ENCODE measurements at places on chromosomes 13 and 19.

DNA sequence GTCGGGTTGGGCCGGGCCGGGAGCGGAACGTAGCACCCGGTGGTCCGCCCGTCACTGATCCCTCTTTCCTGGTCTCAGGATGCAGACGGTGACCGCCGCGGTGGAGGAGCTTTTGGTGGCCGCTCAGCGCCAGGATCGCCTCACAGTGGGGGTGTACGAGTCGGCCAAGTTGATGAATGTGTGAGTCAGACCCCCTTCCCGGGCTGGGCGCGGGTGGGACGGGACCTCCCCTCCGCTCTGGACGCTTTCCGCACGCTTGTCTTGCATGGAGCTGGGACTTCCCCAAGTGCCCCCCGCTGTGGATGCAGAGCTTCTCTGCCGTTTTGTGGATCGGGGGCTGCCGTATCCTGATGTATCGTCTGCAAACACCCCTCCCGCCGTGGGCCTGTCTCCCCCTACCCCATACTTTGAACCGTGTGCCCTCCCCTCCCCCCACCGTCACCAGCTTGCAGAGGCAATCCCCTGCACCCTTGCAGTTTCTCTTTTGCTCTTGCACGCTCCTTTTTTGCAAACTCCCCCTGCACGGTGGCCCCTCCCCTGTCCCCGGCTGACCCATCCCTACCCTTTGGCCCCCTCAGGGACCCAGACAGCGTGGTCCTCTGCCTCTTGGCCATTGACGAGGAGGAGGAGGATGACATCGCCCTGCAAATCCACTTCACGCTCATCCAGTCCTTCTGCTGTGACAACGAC is 669 bp downstream of the GADD45B start:
- DNase-seq = no peak

DNA sequence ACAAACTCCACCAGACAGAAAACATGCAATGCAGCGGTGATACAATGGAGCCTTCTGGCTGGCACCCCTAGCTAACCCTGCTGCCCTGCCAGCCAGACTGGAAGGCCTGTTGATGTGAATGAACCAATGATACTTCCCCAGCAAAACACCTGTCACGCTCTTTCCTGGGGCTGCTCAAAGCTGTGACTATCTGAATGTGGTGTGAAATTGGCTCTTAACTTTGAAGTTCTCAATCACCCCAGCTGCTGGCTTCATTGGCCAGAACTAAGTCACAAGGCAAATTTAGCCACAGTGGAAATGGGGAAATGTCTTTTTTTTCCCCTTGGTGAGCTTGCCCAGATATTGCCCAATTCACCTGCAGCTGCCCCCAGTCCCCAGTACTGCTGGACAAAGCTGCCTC is 147.3 kb downstream of the SLC7A1 start:
- DNase-seq = no peak

DNA sequence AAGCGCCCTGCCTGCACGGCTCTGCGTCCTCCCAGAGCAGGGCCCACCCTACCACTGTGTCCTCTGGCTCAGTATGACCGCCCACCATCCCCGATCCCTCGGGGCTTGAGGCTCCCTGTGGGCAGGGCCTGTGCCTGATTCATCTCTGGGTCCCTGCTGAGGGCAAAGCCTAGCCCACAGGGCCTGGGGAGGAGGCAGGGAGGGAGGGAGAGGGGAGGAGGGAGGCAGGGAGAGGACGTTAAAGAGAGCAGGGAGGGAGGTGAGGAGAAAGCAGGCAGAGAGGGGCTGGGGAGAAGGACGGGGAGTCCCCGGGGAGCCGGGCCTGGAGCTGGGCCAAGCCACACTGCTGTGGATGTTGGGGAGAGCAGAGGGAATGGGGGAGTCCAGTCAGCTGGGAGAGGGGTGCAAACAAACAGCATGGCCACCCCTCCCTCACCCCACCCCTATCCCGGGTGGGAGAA is 4.0 kb upstream of the ERFL start:
- no peak for DNase-seq

- no peak for DNase-seq
These were observed 308.1 kb downstream of the LIG4 start for GRCh38 chr13:107907065-107907805.

- DNase-seq = no peak
These were observed 113.1 kb downstream of the PCDH9 start for GRCh38 chr13:67117010-67117550.

DNA sequence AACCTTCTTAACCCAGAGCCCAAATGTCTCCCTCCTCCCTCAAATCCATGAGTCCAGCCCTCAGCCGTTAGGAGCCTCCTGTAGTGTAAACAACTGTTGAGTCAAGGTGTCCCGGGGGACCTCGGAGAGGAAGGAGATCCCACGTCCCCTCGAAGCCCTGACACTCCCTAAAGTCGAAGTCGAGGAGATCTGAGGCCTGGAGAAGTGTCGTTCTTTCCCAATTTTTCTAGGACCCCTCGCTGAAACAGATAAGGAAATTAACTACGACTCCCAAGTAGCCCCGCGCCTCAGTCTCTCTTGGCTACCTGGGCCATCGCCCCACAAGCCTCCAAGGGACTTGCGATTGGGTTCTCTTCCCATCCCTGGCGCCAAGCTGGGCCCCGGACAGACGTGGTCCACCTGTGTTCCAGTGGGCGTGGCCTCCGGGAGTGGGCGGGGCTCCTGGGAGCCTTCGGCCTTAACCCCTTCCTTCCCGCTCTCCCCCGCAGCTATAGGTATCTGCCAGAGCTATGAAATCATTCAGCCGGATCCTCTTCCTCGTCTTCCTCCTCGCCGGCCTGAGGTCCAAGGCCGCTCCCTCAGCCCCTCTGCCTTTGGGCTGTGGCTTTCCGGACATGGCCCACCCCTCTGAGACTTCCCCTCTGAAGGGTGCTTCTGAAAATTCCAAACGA is 869 bp downstream of the GFY start:
- no peak for DNase-seq

GRCh38 chr19:10289836-10290356 is at the start of gene ICAM5:
ICAM5 (plus strand) TSS chr19:10289952; CDS start chr19:10290044, 92 bp downstream.
- DNase-seq = no peak

DNA sequence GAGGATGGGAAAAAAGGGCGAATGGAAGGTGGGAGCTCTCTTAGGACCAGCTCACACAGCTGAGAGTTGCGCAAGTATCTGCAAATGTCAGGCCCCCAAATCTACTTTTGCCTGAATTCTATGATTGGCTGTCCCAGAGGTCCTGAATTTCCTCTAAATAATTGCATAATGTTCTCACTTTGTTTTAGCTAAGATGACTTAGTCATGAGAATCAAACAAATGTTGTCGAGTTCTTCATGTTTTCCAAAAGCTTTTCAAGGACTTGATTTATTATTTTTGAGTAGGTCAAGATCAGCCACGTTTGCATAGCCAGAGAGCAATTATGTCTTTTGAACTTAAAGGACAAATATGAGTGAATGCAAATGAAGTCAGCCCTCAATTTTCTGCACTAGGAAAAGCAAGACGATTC is 246.6 kb upstream of the MAB21L1 start:
- no peak for DNase-seq

GRCh38 chr19:30920222-30920621 is 429.0 kb downstream of the TSHZ3 start:
- no peak for DNase-seq

DNA sequence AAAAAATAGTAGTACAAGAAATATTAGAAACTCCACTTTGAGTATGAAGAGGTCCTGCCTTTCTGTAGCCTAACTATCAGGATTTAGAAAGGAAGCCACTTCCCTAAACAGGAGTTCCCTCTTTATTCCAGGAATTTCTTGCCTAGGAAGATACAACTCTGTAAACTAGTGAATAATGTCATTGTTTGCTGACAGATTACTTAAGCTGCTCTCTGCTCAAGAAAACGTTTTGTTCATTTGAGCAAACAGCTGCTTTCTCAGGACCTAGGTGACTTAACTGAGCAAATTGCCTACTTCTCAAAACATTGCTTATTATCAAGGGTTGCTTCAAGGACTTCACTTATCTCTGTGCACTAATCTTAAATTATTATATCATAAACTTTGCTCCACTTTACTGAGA is 1419.4 kb upstream of the SLC10A2 start:
- DNase-seq = no peak

Measured in activated CD8-positive, alpha-beta memory T cell treated with anti-CD3 and anti-CD28 coated beads for 1 hour (primary cell).